Activated T-cell treated with anti-CD3 and anti-CD28 coated beads for 24 hours (primary cell): ENCODE measurements at places on chromosomes 12 and 14.

DNA sequence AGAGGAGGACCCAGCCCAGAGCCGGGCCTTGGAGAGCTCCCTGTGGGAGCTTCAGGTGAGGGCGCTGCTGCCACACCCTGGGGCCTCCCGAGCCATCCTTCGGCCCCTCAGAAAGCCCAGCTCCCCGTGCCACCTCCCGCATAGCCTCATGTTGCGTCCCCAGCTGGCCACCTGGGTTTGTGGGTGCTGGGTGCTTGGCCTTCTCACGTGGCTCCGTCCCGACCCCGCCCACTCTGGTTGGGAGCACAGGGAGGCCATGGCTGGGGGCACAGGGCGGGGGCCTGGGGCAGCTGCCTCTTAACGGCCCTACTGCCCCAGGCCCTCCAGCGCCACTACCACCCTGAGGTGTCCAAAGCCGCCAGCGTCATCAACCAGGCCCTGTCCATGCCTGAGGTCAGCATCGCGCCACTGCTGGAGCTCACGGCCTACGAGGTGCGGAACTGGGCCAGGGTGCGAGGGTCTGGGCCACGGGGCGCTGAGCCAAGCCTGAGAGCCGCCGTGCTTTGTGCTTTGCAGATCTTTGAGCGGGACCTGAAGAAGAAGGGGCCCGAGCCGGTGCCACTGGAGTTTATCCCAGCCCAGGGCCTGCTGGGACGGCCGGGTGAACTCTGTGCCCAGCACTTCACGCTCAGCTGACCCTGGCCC, 7.6 kb downstream of the NOC4L start:
- no peak for DNase-seq

- DNase-seq = no peak
Measured at GRCh38 chr12:64745980-64746379, 13.2 kb downstream of the GNS start.

GRCh38 chr12:92444763-92445162, 258.0 kb upstream of the PLEKHG7 start:
- DNase-seq = no peak

- DNase-seq = no peak
Measured at GRCh38 chr12:94779485-94779884, 129.1 kb upstream of the TMCC3 start.

GRCh38 chr14:38469156-38469555, 213.3 kb upstream of the CLEC14A start:
- DNase-seq = no peak

DNA sequence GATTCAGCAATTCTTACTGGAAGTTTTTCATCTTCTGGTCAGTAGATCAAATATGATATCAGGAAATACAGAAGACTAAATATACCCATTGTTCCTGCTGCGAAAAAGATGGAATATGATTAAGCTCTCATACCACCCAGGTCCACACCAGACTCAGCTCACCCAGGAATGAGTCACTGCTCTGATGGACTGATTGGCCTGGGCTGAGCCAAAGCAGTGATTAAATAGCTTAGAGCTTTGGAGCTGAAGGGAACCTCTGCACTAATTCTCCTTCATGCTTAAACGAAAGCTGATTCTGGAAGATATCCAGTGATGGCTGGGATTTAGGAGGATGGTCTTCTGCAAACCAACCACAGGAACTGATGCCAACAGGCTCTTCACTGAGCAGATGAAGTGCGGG, 62.0 kb upstream of the SYT1 start:
- DNase-seq = no peak
